NCI-H1417 treated with DMSO at 0.1 percent for 48 hours (cell line): ENCODE measurements at places on chromosomes 5 and 9.

DNA sequence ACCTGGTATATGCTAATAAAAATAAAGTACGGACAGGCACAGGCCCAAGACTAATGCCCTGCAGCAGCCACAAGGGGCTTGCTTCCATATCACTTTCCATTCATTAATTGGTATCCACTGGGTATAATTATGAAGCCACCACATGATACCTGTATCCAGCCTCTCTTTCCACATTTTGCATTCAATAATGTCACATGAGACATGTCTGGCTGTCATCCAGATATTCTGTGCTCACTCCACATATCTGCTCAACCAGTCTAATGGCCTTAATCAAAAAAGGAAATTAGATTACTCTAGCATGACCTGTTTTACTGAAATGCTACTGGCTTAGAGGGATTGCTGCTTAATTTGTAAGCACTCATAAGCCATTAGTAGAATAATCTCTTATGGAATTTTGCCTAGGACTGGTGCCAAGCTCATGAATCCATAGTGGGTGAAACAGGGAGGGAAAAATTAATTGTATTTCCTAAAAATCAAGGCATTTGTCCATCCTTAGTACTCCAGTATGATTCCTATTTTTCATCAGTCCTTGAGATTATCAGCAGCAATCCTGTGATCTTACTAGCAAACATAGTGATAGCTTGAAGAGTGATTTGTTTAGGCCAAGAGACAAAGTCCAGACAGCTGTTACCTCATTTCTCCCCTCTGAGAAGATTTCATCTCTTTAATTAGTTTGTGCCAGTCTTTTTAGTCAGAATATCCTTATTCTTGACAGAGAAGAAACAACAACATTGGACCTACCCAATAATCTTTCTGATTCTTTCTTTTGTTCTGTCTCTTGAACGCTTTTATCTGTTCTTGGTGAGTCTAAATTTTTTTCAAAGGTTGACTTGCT lies 119.2 kb upstream of the ABCA1 start:
- no peak for DNase-seq

- DNase-seq: no peak
Observed at GRCh38 chr9:18106006-18106560, 367.9 kb upstream of the ADAMTSL1 start.

DNA sequence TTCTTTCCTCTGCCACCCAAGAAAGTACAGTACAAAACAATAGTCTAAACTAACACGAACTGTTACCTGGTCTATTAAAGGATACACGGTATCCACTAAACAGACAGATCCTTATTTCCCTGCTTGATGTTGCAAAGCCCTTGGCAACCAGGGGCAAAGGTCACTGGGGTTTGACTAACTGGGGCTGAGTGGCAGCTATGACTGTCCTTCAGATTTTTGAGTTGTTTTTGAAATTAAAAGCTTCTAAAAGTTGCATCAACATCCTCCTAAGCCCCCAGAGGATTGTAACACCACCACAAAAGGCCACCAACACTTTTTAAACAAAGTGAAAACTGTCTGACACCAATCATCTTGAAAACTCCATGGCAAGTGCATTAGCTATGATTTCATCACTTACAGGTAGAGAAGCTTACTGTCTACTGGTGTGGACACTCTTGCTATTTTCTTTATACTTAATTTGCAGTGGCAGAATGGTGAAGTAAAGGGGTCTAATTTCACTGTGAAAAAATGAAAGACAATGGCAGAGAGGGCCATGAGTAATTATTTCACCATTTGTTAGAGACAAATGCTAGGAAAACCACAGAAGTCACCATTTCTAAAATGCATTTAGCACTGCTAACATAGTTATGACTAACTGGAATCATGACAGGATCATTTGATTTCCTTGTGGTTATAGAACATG lies 292.4 kb downstream of the EFNA5 start:
- no peak for DNase-seq

DNA sequence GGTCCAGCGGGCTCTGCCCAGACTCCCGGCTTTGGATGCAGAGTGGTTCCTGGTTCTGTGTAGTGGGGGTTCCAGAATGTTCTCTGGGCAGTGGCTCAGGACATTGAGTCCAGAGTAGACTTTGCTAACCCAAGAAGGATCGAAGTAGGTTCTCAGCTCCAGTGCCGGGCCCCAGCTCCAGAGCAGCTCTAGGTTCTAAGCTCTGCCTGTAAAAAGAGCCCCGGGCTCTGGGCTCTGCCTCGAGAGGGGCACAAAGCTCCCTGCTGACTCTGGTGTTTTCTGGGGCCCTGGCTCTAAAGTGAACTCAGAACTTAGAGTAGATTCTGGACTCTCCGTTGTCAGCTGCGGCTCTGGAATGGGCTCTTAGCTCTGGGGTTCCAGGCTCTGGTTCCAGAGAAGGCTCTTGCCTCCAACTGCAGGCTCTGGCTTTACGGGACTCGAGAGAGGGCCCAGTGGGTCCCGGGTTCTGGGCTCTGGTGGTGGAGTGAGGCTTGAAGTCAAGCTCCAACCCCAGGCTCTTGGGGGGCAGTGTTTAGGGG lies 414 bp downstream of the WDR38 start:
- DNase-seq: no peak

DNA sequence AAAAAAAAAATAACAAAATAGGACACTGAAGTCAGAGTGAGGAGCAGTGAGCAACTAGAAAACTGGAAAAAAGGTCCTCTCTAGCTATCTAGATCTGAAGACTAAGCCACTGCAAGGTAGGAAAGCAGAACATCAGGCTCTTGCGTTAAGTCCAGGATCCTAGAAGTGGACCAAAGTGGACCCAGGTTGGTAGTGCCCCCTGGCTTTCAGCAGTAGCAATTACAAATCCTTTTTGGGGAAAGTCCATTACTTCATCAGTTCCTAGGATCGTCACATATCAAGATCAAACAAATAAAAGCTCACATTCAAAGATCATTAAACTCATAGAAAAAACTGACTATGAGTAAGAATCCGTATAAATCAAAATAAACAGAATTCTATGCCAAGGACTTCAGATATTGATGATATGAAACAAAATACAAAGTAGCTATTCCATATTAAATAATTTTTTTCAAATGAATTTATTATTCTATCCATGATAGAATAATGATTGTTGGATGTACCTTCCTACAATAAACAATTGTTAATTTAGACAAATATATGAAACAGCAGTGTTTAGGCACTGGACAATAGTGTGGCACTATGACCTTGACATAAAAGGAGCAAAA lies 6.5 kb upstream of the RICTOR start:
- DNase-seq: no peak

- no peak for DNase-seq
Observed at GRCh38 chr9:129597355-129598088, 23.4 kb downstream of the C9orf50 start.

- no peak for DNase-seq
Observed at GRCh38 chr5:42492974-42493373, 69.7 kb downstream of the GHR start.

DNA sequence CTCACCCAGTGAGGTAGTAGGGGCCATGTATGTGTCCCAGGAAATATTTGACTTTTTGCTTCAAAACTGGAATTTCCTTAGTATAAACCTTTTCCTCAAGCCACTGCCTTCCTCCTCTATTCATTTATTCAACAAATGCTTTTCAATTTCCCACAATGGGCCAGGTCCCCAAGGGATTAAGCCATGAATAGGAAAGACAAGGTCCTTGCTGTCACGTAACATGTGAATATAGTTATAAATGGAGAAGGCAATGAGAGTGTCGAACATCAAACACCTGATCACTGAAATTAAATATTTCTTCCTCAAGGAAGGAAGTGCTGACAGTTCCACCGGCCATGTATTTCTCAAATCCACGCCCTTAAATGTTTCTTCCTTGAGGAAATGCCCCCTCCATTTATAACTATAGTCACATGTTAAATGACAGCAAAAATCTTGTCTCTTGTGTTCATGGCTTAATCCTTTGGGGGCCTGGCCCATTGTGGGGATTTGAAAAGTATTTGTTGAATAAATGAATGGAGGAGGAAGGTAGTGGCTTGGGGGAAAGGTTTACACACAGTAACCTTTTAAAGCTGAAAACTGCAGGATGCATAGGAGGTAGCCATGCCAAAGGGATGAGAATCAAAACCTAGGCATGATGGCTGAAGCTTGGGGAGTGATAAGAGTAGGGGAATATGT lies 145.5 kb downstream of the PTTG1 start:
- DNase-seq: no peak

DNA sequence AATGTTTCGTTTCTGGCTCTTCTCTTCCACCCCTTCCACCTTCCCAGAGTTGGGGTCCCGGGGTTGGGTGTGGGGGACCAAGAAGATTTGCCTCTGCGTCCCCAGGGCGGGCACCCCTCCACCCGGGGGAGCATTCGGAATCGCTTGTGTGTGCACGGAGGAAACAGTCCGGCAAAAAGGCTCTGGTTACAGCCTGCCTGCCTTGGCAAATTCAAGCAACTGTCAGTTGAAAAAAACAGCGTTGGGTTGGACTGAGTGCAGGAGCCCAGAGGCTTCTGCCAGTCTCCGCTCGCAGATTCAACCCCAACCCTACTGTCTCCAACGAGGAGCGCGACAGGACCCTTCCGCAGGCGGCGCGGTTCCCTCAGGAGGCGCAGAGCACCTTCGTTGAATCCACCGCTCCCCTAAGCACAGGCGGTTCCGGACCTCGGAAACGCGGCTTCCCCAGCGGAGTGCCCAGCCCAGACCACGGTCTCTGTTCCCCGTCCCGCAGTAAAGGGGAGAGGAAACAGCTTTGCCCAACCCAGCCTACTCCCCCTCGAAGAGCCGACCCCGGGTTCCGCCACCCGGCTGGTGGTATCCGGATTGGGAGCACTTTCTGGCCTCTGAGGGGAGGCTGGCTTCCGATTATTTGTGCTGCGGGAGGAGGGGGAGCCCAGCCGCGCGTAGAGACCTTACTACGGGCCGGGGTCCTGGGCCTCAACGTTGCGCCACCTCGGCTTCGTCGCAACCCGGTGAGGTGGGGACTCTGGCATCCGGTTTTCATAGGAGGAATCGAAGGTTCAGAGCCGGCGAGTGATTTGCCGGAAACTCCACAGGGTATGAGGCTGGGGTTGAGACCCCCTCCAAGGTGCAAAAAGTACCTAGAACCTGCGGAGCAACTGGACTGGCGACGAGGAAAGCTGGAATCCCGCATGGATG lies 9.6 kb downstream of the LHX6 start:
- DNase-seq: no peak

GRCh38 chr9:16521868-16522411 lies 348.5 kb downstream of the BNC2 start:
- DNase-seq: no peak

- no peak for DNase-seq
Observed at GRCh38 chr5:175895686-175896102, 24.3 kb downstream of the CPLX2 start.

- no peak for DNase-seq
Observed at GRCh38 chr5:98635656-98636055, 137.8 kb upstream of the RGMB start.

GRCh38 chr5:148776780-148777179 lies 49.6 kb upstream of the ADRB2 start:
- DNase-seq: no peak

DNA sequence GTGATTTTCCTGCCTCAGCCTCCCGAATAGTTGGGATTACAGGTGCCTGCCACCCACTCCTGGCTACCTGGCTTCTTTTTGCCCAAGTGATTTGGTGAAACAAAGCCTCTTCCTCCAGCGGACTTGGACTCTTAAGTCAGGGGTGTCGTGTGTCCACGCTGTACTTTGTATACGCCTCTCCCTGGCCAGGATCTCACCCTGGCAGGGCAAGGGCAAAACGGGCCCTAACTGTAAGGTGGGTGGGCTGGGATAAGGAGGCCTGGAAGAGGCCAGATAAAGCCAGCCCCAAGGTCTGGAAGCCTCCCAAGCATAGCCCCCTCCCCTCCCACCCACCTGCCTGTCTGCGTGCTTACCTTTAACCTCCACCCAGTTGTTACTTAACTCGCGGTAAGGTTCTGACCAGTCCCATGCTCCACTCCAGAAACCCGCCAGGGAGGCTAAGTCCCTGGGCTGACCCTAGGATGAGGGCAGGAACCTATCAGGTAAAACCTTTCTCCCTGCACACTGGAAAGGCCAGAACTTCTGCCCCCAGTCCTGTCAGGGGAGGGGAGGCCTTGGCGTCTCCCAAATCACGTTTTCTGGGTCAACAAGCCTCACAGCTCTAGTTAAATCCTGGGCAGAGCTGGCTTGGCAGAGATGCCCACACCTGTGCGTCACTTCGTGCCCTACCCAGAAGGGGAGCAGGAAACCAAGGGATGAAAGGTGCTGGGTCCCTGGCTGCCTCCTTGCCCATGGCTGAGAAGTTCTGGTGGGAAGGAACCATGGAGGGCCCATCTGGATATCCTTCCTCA lies 8.4 kb downstream of the CDK9 start:
- DNase-seq: no peak

DNA sequence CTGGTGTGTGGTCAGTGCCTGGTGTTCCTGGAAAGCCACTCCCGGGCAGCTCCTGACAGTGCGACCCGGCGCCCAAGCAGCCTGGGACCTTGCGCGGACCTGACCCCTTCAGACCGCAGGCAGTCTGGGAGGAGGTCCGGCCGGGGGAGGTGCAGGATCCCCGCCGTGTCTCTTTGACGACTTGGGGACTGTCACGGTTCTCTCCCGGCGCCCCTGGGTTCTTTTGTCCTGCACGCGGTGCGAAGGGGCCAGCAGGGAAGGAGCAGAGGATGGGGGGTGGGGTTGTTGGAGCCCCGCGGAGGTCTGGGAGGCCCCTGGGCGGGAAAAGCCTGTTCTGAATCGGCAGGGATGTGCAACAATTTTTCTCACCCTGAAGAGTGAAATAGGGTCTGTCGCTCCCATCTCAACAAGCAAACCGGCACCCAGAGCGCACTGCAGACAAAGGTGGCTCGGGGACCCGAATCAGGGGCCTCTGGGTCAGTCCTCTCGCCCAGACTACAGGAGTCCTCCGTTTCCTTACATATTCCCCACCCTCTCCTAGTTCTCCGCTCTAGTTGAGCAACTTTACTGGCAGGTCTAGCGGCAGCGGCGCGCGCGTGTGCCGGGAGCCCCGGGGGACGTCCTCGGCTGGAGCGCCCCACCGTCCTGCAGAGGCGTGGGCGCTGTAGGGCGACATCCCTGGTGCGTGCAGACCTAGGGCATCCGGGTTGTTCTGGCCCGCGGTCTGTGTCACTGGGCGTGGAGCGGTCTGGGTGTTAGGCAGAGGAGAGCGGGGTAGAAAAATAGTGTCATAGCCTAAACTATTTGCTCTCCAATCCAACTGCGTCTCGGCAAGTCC lies 1.2 kb downstream of the VCAN start:
- DNase-seq: no peak

DNA sequence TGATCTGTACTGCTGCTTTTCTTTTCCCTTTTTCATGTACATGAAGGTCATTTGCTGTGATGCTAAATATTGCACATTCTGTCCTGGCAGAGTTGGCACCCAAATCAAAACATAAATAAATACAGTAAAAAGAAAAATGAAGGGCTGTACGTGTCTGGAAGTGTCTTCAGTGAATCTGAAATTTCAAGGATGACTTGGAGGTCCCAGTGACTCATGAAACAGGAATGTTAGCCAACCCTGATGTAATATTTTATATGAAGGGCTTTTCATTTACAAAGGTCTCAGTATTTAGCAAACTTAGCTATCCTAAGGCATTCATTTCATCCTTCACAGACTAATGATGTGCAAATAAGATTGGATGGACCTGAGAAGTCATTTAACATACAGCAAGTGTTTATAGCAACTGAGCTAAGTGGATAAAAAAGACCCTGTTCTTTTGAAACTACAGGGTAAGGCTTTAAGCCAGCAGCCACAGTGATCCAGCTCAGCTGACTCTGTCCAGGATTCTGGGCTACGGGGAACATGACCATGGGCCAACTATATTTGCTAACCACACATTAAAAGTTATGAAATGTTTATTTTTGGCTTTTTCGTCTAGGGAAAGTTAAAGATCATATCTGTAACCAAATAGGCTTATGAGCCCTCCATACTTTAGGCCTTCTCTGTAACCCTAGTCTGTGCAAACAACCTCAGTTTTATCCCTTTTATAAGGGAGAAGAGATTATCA lies 104.0 kb upstream of the DMRTA1 start:
- DNase-seq: no peak
